Pancreas (tissue), 10 donors: ENCODE measurements at places on chromosomes 3 and 15.

DNA sequence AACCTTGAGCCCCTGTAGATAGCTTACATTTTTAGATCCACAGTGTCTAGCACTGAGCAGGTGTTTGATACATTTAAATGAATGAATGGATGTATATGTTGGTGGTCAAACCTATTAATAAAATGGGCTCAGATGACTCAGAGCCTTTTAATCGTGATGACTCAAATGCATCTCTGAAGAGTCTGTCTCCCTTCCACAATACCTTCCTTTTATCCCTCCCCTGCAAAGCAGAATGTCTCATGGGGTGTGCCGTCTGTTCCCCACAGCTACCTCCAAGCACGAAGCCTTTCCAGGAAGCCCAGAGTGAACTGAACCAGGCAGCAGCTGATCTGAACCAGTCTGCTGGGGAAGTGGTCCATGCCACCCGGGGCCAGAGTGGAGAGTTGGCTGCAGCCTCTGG, 303.5 kb upstream of the TPM1 start:
- H3K27me3 ChIP-seq: no peaks in the 10 kb centered on the region
- H3K36me3 ChIP-seq: no peaks in the 10 kb centered on the region
- no peak for DNase-seq
- no peaks in the 10 kb centered on the region for H3K4me1 ChIP-seq
- no peak overlapping the region for H3K4me3 ChIP-seq

GRCh38 chr3:156497326-156497725, 57.6 kb downstream of the SSR3 start:
- no peak for DNase-seq
- no peaks in the 10 kb centered on the region for H3K27me3 ChIP-seq
- no peak overlapping the region for H3K4me3 ChIP-seq

DNA sequence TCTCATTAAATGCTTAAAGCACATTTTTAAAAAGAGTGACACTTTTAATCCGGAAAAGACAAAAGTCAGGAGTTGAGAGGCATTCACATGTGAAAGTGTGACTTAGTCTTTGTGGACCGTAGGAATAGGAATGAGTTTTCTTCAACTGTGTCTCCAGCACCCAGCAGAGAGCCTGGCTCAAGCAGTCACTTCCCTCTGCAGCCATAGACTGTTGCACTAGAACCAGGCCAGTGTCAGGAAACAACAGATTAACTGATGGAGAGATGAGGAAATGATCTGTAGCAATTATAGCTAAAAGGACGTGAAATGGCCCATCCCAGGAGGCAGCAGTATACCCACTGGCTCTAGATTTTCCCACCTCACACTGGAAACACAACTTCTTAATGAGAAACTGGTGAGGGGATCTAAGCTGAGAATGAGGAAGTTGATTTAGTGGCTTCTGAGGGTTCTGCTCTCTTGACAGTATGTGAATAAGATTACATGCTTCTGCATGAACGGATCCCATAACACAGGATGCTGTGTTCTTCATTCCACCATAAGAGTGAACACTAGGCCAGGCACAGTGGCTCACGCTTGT, 19.8 kb downstream of the CFAP92 start:
- no peak for DNase-seq
- H3K27me3 ChIP-seq: no peaks in the 10 kb centered on the region
- no peak overlapping the region for H3K27ac ChIP-seq

DNA sequence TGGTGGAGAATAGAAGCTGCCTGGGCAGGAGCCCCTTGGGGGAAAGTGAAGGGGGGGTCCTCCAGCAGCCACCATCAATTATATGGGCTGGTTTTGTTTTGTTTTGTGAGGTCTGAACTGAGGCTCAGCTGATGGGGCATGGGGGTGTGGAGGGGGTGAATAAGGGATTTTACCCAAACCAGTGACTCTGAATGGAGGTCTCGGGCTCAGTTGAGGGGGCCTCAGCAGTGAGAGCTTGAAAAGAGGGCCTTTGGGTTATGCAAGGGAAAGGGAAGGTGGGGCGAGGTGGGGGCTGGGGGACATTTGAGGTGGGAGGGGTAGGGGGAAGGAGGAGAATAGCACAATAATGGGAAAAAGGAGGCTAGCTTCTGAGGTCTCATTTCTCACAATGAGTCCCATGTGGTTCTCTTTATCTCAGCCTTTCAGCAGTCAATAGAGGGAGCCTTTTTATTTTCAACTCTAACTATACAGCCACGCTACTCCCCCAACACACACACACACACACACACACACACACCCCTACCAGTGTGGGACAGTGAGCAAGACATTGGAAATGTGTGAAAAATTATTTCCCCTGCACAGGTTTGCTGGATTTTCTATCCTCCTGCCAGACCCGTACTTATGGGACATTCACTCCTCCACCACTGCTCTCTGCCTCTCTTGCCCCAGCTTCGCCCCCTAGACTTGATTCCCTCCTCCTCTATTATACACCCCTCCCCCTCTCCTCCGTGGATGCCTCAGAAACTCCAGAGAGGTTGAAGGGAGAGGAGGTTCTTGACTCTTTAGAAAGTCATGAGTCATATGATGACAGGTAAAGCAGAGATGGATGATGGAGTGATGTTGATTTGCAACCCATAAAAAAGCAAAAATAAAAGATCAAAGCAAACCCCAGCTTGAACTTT, 96.0 kb downstream of the GTPBP8 start:
- H3K36me3 ChIP-seq: no peaks in the 10 kb centered on the region
- H3K4me1 ChIP-seq: no peaks in the 10 kb centered on the region
- H3K27ac ChIP-seq: no peak overlapping the region
- H3K27me3 ChIP-seq: no peaks in the 10 kb centered on the region
- no peak for DNase-seq
- H3K4me3 ChIP-seq: no peak overlapping the region

DNA sequence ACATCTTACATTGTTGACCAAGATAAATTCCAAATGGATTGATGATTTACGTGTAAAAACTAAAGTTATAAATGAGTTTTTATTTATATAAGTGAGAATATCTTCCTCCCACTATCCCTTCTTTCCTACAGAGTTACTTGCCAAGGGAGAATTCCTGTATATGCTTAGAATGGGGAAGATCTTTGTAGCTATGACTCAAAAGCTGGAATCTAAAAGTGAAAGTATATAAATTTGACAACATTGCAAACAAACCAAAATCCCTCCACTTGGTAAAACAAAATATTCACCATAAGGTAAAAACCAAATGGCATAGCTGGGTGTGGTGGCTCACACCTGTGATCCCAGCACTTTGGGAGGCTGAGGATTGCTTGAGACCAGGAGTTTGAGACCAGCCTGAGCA, 52.7 kb upstream of the GCNT3 start:
- DNase-seq: no peak
- no peaks in the 10 kb centered on the region for H3K4me1 ChIP-seq

DNA sequence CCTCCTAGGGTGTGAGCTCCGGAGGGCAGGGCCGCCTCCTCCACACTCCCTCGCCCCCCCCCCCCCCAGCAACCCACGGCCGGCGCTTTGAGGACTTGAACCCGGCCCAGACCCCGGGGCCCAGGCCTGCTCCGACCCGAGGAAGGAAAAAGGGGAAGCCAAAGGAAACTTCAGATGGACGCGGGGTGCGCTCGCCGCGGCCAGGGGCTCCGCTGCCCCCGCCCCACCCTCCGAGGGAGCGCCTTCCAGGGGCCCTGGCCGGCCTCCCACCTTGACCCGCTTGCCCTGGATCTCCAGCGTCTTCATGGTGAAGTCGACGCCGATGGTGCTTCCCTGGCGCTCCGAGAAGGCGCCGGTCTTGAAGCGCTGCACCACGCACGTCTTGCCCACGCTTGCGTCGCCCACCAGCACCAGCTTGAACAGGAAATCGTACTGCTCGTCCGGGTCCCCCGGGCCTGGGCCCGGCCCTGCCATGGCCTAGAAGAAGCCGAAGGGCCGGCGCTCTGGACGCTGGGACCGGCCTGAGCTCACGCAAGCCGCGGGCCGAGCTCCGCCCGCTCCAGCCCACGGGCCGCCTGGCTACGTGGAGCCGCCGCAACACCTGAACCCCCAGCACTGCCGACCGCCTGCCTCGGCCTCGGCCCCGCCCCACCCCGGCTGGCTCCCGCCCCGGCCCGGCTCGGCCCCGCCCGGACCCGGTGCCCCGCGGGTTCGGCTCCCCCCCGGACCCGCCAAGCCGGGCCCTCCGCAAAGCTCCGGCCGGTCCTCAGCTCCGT, 400 bp downstream of the RAB43 start:
- H3K27ac ChIP-seq: peak overlapping the region; percentile 92
- no peaks in the 10 kb centered on the region for H3K36me3 ChIP-seq
- no peaks in the 10 kb centered on the region for H3K27me3 ChIP-seq
- peak overlapping the region; percentile 81 for H3K4me3 ChIP-seq
- peak; percentile 31 for DNase-seq

DNA sequence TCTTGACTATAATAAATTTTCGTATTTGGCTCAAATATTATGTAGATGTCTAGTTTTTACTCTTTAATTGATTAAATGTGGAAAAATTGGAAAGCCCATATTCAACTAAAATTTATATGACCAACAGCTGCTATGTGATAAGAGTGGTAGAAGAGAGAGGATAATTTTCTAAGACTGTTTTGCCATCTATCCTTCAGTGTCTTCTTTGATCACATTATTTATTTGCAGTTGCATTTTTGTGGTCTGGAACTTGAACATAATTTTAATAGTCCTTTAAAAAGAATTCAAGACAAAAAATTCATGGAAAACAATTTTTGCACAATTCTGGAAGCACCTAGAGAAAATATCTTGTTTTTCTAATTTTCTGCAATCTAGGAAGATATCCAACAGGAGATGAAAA, 213.3 kb upstream of the THBS1 start:
- H3K4me3 ChIP-seq: no peak overlapping the region
- no peaks in the 10 kb centered on the region for H3K36me3 ChIP-seq
- DNase-seq: no peak
- no peak overlapping the region for H3K27ac ChIP-seq

DNA sequence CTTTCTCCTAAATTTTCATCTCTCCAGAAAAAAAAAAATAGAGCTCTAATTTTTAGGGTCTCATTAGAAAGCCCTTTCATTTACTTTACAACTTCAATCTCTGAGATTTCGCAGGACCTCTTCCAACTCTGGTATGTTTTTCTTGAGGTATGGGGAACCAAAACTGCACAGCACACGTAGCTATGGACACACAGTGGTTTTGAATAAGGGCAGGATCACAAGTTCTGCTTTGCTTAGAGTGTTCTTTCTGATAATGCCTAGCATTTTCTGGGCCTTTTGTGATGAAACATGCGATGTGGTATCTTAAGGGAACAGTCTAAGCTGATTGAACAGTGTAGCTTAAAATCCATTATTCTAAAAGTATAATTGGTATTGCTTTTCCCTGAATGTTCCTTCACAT, 25.3 kb downstream of the ZNF592 start:
- peaks cover under 1% of the 10 kb centered on the region for H3K36me3 ChIP-seq
- DNase-seq: no peak
- no peaks in the 10 kb centered on the region for H3K27me3 ChIP-seq
- no peak overlapping the region for H3K4me3 ChIP-seq

DNA sequence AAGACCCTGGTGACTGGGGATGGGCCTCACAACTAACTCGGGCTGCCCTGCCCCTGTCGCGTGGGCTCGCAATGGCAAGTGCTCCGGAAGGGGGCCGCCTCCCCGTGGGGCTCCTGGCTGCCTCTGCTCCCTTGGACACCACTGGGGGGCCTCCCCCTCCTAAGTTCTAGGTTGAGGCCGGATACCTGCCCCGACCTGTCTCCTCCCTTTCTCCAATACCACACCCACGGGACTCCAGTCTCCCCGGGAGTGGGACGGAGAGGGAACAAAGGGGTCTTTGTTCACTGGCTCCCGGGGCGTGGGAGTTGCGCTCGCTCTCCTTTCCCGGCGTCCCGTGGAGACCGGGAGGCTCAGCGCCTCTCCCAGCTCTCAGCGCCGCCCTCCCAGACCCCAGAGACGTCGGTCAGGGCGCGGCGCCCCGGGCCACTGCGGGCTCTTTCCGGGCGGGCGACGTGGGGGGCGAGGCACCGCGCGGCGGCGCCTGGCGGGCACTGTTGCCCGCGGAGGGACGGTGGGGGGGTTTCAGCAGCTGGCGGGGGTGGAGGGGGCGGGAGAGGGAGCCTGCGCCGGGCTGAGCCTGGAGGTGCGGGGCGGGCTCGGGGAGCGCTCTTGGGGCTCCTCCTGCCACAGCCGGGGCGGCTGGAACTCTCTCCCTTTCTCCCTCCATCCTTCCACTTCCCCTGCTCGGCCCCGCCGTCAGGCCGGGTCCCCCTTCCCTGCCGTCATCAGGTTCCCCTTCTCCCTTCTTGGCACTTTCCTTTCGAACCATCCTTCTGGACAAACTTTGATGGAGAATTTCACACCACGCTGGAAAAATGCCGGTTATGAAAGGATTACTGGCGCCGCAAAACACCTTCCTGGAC, at the start of gene KCNH8:
Gene KCNH8 (plus strand): TSS at position 606 of the 863 bp plus-strand sequence. CDS start 210 bp downstream, at position 816.
- peak; percentile 80 for DNase-seq
- peak within 1 kb of the TSS; percentile 60 for H3K4me3 ChIP-seq
- H3K27ac ChIP-seq: peak within 1 kb of the TSS; percentile 71
- H3K36me3 ChIP-seq: no peaks in the 10 kb centered on the region

- H3K36me3 ChIP-seq: no peaks in the 10 kb centered on the region
- no peaks in the 10 kb centered on the region for H3K4me1 ChIP-seq
- H3K27me3 ChIP-seq: no peaks in the 10 kb centered on the region
- H3K27ac ChIP-seq: no peak overlapping the region
Measured at GRCh38 chr3:117114517-117115265, 405.1 kb downstream of the TUSC7 start.

- no peaks in the 10 kb centered on the region for H3K4me1 ChIP-seq
- H3K4me3 ChIP-seq: no peak overlapping the region
- no peaks in the 10 kb centered on the region for H3K27me3 ChIP-seq
- H3K27ac ChIP-seq: no peak overlapping the region
- no peak for DNase-seq
Measured at GRCh38 chr15:72725446-72725845, 39.4 kb downstream of the BBS4 start.

DNA sequence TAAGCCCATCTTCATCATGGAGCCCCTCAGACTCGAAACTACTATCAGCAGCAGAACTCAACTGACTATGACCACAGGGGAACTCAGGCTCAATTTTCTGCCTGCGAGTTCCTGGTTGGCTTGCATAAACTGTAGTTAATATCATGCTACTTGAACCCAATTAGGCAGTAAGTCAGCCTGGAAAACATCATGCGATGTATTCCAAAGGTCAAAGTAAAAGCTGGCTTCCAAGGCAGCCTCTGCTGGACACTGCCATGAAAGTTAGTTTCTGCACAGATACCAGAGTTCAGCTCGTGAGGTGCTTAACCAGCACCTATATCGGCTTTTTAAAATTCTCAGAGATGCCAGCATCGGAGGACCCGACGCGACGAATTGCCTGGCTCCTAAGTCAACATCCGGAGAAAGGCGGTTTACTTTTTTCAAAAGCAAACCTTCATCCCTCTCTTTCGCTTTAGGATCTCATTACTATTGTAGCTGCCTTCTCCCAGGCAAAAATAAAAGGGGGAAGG, 3.8 kb downstream of the ANP32A start:
- peak overlapping the region; percentile 98 for H3K27ac ChIP-seq
- peaks cover 27% of the 10 kb centered on the region for H3K4me1 ChIP-seq
- H3K4me3 ChIP-seq: peak overlapping the region; percentile 71
- H3K36me3 ChIP-seq: no peaks in the 10 kb centered on the region
- DNase-seq: peak; percentile 37

DNA sequence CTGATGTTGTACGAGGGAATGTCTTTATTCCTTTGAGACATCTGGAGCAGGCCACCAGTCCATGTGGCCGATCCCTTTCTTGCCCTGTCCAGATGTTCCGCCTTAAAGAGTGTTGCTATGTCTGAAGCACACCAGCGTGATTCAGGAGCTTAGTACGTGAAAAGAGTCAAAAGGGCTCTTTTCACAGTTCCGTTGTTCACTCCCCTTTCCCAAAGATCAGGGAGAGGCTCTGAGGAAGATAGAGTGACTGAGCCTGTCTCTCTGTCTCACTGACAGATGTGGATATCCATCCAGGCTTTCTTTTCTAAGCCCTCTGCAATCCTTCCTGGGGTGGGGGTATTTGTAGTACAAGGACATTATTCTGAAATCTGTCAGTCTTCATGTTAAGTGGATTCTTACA, 262.5 kb upstream of the LRTM1 start:
- H3K4me1 ChIP-seq: no peaks in the 10 kb centered on the region
- no peak for DNase-seq
- no peaks in the 10 kb centered on the region for H3K36me3 ChIP-seq
- no peak overlapping the region for H3K27ac ChIP-seq
- no peak overlapping the region for H3K4me3 ChIP-seq
